Fibroblast of skin of abdomen (primary cell): ENCODE measurements at places on chromosomes 2 and 18.

DNA sequence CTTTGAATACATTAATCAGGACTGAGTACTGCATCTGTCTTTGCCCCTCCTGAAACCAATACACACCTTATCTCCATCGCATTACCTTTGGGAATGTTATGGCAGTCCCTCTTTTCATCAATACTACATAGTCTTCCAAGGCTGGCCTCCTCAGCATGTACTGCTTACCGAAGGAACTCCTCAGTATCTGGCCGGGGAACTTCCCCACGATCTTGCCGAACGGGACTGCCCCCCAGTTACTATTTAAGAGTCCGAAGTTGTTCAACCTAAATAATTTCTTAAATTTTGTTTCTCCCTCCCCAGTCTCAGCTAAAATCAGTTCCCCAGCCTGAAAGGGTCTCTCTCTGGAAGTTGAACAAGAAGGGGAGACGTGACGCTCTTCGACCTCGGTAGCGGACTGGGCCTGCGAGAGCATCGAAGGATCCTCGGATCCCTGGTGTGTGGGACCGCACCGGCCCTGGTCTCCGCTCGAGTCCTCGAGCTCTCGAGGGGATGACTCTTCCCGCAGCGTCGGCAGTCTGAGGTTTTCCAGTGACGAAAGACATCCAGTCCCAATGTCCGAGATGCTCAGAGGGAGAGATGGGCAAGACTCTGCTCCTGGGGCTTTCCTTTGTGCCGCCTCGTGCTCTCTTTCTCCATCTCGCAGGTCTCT is 489 bp downstream of the TRMT61B start:
- no peak for DNase-seq

DNA sequence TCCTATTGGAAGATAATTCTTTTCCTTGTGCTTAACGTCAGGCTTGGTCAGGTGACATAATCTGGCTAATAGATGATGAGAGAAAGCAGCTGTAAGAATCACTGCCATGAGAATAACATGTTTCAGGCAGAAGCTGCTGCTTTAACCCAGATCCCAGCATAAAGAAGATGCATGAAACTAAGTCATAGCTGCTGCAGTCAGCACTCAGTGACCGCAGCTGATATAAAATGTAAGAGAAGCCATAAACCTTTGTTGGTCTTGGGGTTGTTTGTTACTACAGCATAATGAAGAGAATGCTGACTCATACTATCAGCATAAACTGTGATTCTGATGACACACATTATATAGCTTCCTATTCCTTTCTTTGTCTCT is 274.3 kb upstream of the TRIB2 start:
- peak; percentile 48 for DNase-seq

GRCh38 chr2:123783164-123783563 is 241.9 kb upstream of the CNTNAP5 start:
- no peak for DNase-seq

DNA sequence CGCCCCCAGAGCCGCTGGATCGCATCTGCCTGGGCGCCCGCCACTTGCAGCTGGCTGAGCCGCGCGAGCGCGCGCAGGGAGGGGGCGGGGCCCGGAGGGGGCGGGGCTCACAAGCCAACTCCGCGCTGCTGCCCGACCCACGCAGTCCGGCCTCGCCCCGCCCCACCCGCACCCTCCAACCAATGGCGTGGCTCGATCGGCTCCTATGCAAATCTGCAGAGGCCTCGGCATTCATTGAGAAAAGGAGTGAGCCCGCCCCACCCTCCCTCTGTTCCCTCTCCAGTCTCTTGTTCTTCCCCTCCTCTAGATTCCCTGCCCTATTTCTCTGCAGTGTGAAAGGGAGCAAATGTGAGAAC is at the start of gene ALK:
TSS of gene ALK (minus strand) at position 27 of the 356 bp plus-strand sequence. CDS start 927 bp downstream, outside the sequence.
- DNase-seq: peak; percentile 84

GRCh38 chr2:234973008-234973407 is 21.2 kb downstream of the SH3BP4 start:
- DNase-seq: no peak

GRCh38 chr2:133765658-133766057 is 197.4 kb upstream of the NCKAP5 start:
- peak; percentile 64 for DNase-seq

GRCh38 chr2:74834792-74835755 is 1.1 kb downstream of the HK2 start:
- DNase-seq: peak; percentile 41
